Fibroblast of the aortic adventitia (primary cell): ENCODE measurements at places on chromosomes 7 and 10. TPM values are rescaled to one million over a fixed set of nuclear protein-coding genes. Genes with fewer than 3 reads are reported as not detected.
A peak's percentile ranks its signal among the peaks of the same experiment; 100 is the strongest.

DNA sequence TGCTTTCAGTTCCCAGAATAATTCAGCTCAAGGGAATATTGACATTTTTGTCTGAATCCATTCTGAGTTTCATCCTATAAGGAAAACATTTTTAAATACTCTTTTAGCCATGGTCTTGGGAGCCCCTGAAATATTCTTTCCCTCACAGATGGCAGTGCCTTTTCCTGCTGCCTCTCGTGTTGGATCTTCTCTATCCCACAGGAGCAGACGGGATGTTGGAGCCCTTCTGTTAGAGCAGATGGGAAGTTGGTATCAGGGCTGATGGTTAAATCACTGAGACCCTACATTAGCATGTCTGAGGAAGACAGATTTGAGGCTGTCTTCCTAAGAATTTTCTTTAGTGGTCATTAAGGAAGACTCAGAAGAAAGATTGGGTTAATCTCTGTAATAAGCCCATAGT is 737.8 kb downstream of the LRMDA start:
- DNase-seq: no peak

DNA sequence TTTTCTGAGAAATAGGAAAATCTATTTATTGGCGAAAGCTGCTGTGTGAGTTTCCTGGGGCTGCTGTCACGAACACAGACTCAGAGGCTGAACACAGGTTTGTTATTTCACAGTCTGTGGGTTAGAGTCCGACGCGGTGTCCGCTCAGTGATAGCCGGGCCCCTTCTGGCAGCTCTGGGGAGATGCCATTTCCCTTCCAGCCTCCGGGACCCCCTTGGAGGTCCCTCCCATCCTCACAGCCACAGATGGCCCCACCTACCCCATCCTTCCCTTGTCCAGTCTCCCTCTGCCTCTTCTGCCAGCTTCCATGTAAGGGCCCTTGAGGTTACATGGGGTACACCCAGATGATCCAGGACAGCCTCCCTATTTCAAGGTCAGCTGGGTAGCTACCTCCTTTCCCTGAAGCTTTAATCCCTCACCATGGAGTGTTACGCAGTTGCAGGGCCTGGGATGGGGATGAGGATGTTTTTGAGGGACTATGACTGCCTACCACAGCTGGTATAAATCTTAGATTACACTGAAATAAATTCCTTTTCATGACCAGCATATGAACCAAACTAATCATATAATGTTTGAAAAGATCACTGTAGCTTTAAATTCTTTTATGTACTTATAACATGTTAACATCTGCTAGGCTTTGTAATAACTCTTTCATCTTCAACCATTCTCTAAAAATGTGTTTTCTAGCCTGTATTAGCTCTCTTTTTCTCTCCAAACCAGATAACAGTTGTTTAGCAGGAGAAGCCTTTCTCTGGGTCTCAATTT is 98.5 kb downstream of the WDR37 start:
- DNase-seq: no peak

DNA sequence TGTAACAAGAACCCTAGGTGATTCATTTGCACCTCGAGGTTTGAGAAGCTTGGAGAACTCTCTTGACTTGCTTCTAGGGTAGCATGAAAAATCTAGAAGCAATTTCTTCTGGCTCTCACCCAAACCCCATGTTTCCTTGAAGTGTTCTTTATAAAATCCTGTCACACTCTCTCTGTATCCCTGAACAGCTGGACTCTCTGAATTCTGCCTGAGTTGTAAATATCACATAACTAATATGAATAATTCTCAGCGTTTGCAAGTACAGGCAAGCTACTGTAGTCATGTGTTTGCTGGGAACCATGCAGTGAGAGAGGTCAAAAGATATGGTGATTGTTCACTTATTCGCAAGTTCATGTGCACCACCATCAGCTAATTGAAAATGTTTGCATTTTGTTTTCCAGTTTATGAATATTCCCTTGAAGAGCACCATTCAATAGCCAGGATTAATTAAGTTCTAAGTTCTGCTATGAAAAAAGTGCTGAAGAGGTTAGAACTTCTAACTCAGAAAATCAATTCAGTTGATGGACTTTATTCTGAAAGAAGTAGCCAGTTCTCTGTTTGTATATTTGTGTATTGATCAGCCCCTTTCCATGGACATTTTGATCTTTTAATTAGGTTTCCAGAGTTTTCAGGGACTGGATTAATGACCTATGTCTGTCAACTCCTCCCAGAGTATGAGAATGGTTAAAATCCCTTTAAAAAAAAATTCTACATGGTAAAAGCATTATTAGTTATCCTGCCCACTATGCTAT is 243.0 kb downstream of the PLXDC2 start:
- no peak for DNase-seq

SORBS1 gene
- 0.36 and 0.74 TPM in 2 replicates for total RNA-seq

- DNase-seq: peak; percentile 42
Observed at GRCh38 chr10:122044713-122045112, 55.8 kb downstream of the TACC2 start.
